Stimulated activated CD8-positive, alpha-beta memory T cell treated with anti-CD3 and anti-CD28 coated beads, Interleukin-2, amount 100 ng/mL, for 1 hour (primary cell): ENCODE measurements at places on chromosomes 7 and 10.

GRCh38 chr10:97512993-97513392 lies 14.3 kb downstream of the UBTD1 start:
- DNase-seq: no peak

DNA sequence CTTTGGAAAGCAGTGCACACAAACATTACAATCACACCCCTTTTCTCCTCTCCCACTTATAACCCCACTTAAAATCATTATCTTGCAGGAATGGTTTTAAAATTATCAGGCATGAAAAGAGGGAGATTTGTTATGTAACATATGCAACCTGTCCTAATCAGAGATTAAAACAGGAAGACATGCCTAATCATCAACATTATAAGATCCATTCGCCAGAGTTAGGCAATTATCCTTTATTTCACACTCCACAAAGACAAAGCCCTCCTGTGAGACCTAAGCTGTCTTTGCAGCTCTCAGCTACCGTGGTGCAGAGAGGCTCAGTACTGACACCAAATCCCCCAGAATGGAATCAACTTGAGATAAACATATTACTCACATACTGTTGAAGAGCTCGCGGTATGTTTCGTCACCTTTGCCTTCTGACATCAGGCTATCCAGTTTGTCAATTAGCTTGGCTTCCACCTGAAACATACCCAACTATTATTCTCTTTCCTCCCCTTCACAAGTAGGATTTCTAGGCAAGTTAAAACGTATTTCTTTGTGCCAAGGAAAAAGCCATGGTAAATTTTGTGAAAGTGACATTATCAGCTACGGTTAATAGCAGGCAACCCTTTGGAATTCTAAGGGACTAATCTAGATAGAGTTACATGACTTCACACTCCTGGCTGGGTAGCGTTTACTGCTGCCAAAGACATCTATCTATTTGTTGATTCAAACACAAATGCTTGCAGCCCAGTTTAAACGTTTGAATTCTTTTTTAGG lies 226.2 kb upstream of the IMMP2L start:
- no peak for DNase-seq

DNA sequence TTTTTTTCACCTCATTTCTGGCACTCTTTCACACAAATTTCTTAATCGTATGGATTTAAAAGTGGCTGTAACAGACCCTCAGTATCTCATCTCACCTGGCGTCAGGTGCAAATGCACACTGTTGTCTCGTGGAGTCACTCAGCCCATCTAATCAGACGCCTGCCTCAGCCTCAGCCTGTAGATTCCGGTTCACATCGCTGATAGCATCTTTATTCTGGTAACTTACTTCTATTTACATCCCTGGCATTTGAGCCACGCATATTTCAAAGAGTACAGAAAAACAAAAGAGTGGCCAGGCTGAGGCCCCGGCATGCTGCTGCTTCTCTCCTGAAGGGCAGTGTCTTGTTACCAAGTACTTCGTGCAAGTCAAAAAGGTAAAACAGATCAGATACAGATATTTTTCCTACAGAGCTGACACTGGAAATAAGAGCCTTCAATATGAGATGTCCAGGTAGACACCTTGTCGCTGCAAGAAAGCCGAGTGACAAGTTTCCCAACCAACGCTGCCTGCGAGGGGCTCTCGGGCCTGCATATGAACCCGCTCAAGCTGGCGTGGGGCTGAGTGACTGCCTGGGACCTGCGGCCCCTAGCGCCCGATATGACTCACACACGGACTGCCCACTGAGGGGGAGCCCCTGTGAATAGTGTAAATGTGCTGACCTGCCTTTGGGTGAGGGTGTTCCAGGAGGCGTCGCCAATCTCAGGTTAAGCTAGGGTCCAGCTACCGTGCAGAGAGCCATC lies 4.3 kb downstream of the VIPR2 start:
- DNase-seq: no peak

DNA sequence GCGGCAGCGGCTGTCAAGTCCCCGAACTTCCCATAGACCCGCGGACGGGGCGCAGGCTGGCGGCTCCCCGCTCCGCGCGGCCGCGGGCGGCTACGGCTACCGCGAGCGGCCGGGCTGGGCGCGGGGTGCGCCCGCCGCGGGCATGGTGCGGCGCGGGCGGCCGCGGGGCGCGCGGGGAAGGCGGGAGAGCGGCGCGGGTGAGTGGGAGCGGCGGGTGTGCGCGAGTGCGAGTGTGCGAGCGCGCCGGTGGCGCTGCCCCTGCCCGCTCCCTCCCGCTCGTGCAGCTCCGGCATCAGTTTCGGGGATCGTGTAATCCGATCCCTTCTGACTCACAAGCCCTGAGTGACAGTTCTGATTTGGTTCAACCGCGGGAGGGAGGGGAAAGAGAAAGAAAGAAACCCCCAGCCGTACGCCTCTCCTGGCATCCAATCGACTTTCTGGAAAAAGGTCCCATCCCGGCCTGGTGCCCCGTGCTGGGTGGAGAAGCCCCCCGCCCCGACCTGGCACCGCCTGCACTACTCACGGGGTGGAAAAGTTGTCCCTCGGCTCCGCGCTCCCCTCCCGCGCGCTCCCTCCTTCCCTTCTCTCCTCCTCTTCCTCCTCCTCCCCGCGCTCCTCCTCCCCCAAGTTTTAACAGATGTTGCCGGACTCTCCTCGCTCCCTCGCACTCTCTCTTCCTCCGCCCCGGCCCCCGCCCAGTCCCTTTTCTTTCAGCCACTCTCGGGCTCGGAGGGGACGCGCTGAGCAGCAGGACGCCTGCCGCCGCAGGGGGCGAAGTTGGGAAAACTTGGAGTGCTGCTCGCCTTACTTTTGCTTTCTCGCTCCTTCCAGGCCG lies at the start of gene GLI3:
Gene GLI3 (minus strand): TSS at position 234 of the 835 bp plus-strand sequence. CDS start 13,956 bp downstream, outside the sequence.
- no peak for DNase-seq

DNA sequence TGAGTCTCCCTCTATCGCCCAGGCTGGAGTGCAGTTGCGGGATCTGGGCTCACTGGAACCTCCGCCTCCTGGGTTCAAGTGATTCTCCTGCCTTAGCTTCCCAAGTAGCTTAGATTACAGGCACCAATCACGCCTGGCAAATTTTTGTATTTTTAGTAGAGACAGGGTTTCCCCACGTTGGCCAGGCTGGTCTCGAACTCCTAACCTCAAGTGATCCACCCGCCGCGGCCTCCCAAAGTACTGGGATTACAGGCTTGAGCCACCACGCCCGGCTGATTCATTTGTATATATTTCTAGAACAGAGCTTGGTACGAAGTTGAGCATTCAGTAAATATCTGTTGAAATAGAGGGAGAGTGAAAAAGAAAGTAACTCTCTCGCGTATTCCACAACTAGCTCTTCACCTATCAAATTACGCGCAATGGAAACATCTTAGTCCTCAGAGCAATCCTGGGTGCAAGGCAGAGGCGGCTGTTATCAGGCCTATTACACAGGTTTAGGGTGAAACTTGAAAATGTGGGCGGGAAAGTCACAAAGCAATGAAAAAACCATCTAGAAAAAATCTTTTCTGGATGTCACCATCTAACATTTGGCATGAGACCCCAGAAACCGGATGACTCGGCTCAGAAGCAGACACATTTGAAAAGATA lies 707 bp upstream of the GHITM start:
- no peak for DNase-seq

DNA sequence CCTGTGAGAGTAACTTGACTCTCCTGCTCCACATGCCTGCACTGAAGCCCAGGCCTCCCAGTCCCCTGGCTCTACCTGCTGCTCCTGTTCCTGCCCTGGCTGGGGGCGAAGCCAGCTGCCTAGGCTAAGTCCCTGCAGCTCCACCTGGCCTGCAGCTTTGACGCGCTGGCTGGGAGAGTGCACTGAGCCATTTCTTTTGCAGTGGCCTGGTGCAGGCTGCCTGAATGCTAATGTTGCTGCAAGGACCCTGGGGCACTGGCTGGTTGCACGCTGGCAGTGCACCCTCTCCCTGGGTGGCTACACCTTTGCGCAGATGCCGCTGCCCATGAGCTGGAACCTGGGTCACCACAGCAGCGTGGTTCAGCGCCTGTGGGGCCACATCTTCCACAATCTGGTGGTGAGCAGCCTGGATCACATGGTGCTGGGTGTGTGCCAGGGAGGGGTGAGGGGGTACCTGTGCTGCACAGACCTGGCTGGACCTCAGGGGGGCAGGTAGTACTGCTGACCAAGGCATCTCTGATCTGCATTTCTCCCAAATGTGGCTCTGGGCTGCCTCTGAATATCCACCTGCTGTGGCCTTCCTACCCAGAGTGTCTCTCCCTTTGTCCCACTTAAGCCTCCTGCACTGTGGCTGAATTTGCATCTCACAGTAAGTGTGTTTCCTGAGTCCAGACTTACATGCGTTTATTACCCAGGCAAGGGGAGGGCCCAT lies 20.0 kb downstream of the IMPDH1 start:
- no peak for DNase-seq

DNA sequence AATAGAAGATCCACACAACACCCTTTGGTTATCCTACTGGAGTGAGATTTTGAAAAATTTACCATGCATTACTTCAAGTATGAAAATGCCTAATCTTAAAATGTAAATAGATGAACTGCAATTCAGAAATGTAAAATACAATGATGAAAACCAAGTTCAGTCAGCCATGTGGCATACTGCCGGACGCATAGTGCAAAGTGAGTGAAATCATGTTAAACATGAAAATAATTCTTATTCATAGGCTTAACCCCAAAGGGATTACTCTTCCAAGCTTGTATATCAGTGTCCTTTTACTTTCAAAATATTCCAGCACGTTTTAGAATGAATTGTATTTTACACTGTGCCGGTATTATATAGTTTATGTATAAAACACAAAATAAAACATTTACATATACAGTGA lies 99.8 kb downstream of the THSD7A start:
- no peak for DNase-seq

GRCh38 chr10:26386781-26387180 lies 51.4 kb upstream of the APBB1IP start:
- DNase-seq: no peak

GRCh38 chr10:13399236-13399635 lies 51.1 kb upstream of the SEPHS1 start:
- no peak for DNase-seq

DNA sequence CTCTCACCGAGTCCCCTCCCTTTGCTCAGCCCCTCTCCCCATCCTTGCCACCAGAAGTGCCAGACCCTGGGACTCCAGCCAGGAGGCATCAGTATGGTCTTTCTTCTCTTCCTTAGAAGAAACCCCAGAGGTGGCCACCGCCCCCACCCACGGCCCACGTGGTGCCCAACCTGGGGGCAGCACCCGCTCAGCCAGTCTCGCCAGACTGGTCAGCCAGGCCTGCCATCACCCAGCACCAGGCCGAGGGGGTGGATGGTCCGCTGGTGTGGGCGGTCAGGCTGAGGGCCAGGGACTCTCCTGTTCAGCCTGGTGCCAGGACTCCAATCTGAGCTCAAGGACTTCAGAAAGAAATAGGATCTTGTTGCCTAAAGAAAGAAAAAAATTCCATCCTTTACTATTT lies 5.8 kb upstream of the CLDN4 start:
- DNase-seq: no peak

DNA sequence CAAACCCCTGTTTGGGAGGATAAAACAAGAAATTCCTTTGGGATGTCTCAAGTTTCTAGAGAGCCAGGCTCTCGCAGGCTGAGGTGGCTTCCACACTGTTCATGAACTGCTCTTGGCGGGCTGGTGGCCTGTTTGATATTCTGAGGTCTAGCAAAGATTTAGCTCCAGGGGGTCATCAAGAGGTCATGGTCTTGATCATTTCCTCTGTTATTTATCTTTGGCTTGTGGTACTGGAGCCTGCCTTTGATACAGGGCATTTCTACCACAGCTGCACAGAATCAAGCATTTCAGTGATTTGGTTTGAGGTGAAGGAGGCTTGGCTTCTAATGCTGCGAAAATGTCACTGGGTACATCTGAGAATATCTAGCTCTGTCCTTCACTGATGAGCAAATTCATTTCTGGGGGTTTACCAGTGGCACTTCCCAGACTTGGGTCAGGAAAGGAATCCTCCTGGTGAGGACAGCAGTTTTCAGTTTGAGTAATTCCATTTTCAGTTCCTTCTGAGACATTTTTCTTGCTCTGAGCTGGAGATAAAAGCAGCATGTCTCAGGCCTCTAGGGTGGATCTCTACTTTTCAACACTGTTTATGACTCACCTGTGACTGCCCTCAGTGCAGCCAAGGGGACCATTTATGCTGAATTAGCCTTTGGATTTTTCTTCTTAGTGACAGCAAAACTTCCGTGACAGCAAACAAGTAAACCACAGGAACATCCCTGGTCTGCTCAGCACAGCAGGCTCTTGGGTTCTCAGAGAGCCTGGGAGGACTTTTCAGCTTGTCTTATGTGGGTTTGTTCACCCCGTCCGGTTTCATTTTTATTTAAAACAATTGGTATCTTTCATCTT lies 312.0 kb downstream of the RNLS start:
- no peak for DNase-seq

- DNase-seq: no peak
These were observed 135.8 kb downstream of the RAMP3 start for GRCh38 chr7:45293295-45293942.

DNA sequence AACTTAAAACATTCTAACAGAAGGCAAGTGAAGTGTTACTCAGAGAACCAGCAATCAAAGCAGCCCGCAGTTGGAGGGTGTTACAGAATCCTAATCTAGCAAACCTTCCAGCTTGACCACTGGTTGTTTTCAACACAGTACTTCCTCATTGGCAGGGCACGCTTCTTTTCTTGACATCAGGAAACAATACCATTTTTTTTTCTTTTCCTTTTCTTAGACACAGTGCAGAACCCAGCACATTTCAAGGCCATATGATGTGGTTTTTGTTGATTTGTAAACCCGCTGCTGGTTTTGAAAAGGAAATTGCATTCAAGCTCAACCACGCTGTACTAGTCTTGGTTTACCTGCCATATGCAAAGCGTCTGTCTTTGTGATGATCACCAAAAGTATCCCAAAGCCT lies 33.4 kb downstream of the RHOBTB1 start:
- no peak for DNase-seq

DNA sequence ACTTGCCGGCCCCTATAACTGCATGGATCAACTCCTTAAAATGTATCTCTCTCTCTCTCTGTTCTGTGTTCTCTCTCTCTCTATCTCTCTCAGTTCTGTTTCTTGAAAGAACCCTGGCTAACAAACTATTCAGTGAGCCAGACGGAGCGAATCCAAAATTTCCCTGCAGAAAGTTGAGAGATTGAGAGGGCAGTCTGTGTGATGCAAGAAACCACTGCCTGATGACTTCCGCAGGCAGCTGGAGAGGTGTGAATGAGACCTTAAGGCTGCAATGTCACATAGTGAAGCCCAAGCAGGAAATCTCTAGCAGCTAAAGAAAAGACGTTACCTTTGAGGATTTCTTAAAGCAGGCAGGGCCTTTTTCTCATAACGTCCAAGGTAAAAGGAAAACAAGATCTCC lies 17.3 kb downstream of the FAM107B start:
- no peak for DNase-seq

DNA sequence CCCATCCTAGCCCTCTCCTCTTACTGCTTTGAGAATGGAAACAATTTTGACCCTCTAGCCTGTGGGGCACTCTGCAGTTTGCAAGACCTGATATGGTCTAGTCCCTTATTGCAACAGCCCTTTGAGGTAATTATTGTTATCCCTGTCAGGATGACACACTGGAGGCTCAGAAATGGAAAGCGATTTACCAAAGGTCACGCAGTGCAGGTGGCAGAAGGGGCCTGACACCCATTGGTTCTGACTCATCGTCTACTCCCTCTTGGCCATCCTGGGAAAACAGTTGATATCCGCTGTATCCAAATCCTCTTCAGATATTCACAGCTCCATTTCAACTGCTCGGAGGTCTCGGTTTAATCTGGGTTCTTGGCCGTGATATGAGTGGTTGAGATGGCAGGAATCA lies 44.7 kb upstream of the AQP1 start:
- DNase-seq: no peak

GRCh38 chr7:26469188-26469587 lies 177.5 kb downstream of the SNX10 start:
- no peak for DNase-seq
